ENCODE measurements at places on chromosomes 6 and 20.

- no peaks in the 10 kb centered on the region for H3K27me3 ChIP-seq
- H3K27ac ChIP-seq: peak overlapping the region; percentile 50
- H3K36me3 ChIP-seq: peaks cover 44% of the 10 kb centered on the region
- H3K4me1 ChIP-seq: peaks cover 18% of the 10 kb centered on the region
Measured at GRCh38 chr20:49290608-49291191, 12.8 kb upstream of the ZNFX1 start.

GRCh38 chr20:49701241-49701790 lies 12.4 kb downstream of the B4GALT5 start:
- H3K4me1 ChIP-seq: peaks cover 59% of the 10 kb centered on the region
- no peaks in the 10 kb centered on the region for H3K27me3 ChIP-seq
- H3K4me3 ChIP-seq: no peak overlapping the region
- peak overlapping the region; percentile 46 for H3K27ac ChIP-seq
- H3K36me3 ChIP-seq: peaks cover 9% of the 10 kb centered on the region

GRCh38 chr20:45823949-45824835 lies 2.9 kb downstream of the TNNC2 start:
- H3K27me3 ChIP-seq: peaks cover 34% of the 10 kb centered on the region
- H3K36me3 ChIP-seq: peaks cover 6% of the 10 kb centered on the region
- peak; percentile 26 for DNase-seq
- H3K27ac ChIP-seq: peak overlapping the region; percentile 10
- peak overlapping the region; percentile 77 for H3K4me3 ChIP-seq

- H3K27me3 ChIP-seq: no peaks in the 10 kb centered on the region
- H3K4me1 ChIP-seq: peaks cover 5% of the 10 kb centered on the region
- no peaks in the 10 kb centered on the region for H3K36me3 ChIP-seq
- no peak for DNase-seq
- H3K4me3 ChIP-seq: no peak overlapping the region
Measured at GRCh38 chr20:34904202-34904621, 27.8 kb downstream of the ACSS2 start.

GRCh38 chr20:47708140-47708807 lies 77.0 kb downstream of the SULF2 start:
- no peak overlapping the region for H3K4me3 ChIP-seq
- H3K4me1 ChIP-seq: no peaks in the 10 kb centered on the region
- no peak for DNase-seq
- H3K27ac ChIP-seq: no peak overlapping the region

DNA sequence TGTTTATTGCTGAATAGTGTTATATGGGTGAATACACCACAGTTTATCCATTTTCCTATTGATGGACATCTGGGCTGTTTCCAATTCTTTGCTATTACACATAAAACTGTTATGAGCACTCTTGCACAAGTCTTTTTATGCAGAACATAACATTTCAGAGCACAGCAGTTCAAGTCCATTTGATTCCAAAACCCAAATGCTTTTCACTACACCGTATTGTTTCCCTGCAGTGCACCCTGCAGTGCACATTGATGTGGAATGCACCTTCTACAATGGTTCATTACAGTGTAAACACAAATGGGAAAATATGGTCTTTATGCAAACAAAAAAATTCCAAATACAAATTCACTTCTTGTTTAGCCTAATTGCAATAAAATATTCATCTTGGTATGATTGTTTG lies 3.6 kb upstream of the SLC2A12 start:
- peaks cover 26% of the 10 kb centered on the region for H3K27me3 ChIP-seq
- H3K36me3 ChIP-seq: peaks cover 3% of the 10 kb centered on the region

Data from central memory CD8-positive, alpha-beta T cell (primary cell).